ENCODE measurements at places on chromosomes 7 and 10.

DNA sequence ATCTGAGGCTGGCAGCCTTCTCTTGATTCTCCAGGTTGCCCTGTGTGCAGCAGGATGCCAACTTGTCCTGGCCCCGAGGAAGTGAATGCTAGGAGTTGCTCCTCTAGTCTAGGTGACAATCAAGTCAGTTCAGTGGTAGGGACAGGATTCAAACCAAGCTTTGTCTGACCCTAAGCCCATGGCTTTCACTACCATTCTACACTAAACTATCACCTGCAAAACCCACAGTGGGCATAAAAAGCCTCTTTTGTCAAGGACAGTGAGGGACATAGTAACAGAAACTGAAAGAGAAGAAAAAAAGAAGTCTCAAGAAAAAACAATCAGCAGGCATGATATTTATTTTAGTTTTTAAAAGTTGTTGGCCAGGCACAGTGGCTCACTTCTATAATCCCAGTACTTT lies 33.5 kb downstream of the KCNMA1 start:
- DNase-seq = no peak

DNA sequence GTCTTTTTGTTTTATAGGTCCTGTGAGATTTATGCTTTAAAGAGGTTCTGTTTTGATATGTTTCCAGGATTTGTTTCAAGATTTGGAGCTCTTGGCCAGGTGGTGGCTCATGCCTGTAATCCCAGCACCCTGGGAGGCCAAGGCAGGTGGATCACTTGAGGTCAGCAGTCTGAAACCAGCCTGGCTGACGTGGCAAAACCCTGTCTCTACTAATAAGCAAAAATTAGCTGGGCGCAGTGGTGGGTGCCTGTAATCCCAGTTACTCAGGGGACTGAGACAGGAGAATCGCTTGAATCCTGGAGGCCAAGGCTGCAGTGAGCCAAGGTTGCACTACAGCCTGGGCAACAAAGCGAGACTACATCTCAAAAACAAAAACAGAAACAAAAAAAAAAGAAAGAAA lies 8.3 kb upstream of the HYAL4 start:
- no peak for DNase-seq

- DNase-seq = peak; percentile 38
Measured at GRCh38 chr10:96714031-96714590, 6.2 kb downstream of the PIK3AP1 start.

DNA sequence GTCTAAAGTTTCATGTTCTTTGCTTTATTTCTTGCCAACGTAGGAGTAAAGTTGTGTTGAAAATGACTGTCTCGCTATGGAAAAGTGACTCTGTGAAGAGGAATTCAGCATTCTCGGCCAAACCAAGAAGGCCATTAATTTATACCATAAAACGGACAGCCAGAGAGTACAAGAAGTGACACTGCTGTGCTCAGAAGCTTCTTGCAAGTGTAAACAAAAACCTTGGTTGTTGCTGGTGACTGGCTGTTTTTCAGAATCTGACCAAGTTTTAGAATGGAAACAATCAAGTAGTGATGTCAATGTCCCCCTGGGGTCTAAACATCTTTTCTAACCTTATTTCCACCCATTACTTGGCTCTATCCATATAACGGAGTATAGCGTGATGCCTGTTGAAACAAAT lies 201.9 kb downstream of the INHBA start:
- DNase-seq = no peak

DNA sequence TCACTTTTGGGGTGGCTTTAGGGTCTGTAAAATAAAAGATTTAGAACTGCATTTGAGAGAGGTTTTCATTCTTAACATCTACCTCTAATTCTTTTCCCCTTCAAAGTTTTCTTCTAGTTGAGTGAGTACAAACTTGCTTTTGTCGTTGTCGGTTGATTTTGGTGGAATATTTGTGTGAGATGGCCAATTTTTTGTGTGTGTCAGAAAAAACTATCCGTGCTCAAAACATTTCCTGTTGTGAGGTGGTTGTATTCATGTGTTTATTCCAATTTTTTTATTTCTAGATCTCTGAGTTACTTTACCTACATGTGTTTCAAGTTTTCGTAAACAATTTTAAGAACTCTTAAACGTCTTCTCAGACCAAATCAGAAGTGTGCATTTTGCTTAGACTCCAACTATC lies 1.6 kb downstream of the AHR start:
- no peak for DNase-seq

- DNase-seq = peak; percentile 62
Measured at GRCh38 chr7:48158404-48158803, 12.9 kb upstream of the ABCA13 start.

DNA sequence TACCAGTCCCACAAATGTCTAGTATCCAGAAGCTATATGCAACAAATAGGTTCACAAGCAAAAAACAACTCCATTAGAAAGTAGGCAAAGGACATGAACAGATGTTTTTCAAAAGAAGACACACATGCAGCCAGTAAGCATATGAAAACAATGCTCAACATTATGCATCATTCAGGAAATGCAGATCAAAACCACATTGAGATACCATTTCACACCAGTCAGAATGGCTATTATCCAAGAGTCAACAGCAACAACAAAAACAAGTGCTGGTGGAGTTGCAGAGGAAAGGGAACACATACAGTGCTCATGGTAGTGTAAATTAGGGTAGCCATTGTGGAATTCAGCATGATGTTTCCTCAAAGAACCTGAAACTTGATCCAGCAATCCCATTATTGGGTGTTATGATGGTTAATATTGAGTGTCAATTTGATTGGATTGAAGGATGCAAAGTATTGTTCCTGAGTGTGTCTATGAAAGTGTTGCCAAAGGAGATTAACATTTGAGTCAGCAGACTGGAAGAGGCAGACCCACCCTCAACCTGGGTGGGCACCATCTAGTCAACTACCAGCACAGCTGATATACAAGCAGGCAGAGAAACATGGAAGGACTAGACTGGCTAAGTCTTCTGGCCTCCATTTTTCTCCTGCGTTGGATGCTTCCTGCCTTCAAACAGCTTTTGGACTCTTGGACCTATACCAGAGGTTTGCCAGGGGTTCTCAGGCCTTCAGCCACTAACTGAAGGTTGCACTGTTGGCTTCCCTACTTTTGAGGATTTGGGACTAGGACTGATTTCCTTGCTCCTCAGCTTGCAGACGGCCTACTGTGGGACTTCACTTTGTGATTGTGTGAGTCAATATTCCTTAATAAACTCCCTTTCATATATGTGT lies 218.4 kb upstream of the SEMA3D start:
- DNase-seq = no peak

Measured in HS-5 (cell line).